ENCODE measurements at places on chromosomes 1 and 21.

- no peak for DNase-seq
These were observed 211.8 kb upstream of the PKN2 start for GRCh38 chr1:88472298-88472697.

DNA sequence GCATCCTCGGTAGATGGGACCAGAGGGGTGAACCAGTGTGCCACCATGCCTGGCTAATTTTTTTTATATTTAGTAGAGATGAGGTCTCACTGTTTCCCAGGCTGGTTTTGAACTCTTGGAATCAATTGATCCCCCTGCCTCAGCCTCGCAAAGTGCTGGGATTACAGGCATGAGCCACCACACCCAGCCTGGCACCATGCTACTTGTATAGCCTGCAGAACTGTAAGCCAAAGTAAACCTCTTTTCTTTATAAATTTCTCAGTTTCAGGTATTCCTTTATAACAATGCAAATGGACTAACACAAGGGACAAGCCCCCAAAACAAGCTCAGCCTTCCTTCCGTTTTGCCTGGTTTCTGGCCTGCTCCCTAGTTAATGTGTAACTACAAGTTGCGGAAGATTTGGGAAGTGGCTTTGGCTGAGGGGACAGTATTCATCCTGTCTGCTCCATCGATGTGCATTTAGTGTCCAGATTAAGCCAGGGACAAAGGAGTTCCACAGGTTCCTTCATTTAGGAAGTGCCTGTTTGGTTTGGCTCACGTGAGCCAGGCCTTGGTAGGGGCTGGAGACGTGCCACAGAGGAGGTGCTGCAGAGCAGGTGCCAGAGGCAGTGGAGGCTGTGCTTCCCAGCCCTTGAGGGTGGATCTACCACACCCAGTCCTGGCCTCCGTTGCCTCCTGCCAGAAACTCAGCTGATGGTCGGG, 4.4 kb downstream of the AVPR1B start:
- no peak for DNase-seq

GRCh38 chr1:78535286-78535685, 44.5 kb downstream of the PTGFR start:
- no peak for DNase-seq

DNA sequence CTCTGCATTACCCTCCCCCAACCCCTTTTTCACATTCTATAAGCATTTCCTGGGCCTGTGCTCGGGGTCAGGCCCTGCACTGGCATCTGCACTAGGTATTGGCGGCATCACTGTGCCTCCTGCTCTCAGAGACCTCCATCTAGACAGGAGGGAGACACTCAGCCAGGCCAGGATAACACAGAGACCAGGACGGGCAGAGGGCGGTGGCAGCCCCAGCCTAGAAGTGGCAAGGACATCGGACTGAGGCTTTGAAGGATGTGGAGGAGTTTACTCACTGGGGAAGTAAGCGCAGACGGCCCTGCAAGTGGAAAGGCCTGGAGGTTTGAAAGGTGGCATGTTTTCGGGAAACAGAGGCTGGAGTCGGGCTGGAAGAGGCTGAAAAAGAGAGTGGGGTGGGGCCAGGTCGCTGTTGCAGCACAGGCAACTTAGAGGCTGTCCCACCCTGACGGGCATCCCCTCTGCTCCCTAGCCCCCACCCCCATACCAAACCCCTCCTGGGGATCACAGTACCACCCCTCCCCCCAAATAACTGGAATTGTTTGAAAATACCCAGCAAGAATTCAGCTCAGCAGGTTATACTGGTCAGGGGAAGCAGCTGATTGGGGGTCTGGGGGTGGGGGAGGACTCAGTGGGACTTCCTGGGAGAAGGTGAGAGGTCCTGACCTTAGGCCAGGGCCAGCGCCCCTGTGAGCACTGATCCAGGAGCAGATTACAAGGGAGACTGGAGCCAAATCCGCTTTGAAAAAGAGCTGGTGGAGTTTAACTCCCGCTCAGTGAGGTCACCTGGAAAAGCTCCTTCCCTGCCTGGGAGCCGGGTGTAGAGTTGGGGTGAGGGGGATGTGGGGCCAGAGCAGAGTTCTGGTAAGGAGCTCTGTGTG, 121.8 kb upstream of the WNT4 start:
- DNase-seq, result no peak

- peak; percentile 94 for DNase-seq
These were observed 36.7 kb upstream of the THEM4 start for GRCh38 chr1:151945725-151946722.

DNA sequence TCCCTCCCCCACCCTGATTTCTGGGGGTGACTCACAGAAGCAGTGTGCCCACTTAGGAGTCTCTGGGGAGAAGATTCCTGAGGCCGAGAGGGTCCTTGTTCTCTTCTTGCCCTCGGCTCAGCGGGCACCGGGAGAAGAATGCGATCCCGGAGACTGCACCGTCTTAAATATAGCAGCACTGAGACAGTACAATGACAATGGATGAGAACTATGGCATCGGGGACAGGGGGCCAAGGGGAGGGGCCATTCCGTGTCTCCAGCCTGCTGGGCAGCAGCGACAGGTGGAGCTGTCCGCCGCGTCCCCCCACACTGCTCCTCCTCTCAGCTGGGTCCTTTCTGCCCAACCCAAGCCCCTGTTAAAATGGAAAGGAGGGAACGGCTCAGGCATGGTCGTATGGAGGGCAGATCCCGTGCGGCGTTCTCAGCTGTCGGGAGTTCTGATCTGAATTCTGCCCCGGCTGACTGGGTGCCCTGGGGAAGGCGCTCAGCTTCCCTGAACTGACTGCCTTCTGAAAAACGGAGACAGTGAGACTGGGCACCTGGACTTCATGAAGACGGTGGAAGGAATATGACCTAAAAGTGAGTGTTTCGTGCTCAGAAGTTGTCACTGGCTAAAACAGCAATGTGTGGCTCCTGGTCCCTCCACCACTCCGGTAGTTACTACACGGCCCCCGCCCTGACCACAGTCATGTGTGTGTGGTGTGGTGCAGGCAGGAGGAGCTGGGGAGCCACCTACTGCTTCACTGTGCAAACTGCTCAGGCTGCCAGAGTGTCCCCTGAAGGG, at the start of gene MYOM3:
MYOM3 (minus strand) TSS at position 140 of the 784 bp plus-strand sequence. CDS start 3,499 bp downstream, outside the sequence.
- DNase-seq, result peak; percentile 84

DNA sequence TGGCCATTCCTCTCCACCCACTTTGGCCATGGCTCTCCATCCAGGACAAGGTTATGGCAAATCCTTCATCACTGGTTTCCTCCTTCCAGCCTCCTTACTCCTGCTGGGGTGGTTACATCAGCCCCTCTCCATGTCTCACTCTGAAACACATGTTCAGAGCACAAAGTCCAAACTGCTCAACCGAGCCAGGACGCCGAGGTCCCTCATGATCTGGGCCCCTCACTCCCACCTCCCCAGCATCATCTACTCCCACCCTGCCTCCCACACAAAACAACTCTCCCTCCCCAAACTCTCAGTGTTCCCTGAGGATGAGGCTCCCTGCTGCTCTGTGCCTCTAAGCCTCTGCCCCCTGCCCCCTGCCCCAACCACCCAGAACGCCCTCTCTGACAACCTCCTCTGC, 33.3 kb upstream of the ZBTB40 start:
- DNase-seq, result no peak

DNA sequence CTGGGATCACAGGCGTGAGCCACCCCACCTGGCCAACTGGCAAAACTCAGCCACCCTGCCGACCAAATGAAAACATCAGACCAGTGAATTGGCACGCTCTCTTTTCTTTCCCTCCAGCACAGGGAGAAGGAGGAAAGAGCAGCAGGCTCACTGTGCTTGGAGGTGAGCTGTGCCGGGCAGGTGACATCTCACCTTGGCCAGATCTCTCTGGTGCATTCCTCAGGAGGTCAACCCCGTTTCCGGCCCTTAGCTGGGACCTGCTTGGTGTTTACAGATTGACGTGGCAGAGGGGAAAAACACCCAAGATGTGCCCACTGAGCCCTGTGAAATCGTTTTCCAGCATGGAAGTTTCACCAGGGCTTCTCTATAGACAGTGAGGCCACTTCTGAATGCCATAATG, 45.1 kb downstream of the TMEM51 start:
- DNase-seq, result no peak

GRCh38 chr1:27804791-27805190, 25.8 kb upstream of the PPP1R8 start:
- no peak for DNase-seq

DNA sequence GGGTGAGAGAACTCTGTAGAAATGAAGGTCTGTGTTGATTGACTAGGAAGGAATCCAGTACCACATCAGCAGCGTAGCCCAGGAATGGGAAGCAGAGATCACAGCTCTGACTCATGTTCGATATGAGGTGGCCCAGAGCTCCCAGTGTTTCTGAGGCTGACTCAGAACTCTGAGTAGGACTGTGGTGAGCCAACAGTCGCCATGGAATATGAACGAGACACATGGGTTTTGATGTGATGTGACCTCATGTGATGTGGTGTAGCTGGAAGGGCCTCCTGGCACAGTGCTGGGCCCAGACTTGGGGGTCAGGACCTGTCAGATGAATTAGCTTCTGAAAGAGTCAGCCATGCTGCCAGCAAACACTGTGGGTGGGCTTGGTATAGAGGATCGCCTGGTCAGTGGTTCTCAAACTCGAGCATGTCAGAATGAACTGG, 237.0 kb downstream of the MRPL39 start:
- peak; percentile 80 for DNase-seq

DNA sequence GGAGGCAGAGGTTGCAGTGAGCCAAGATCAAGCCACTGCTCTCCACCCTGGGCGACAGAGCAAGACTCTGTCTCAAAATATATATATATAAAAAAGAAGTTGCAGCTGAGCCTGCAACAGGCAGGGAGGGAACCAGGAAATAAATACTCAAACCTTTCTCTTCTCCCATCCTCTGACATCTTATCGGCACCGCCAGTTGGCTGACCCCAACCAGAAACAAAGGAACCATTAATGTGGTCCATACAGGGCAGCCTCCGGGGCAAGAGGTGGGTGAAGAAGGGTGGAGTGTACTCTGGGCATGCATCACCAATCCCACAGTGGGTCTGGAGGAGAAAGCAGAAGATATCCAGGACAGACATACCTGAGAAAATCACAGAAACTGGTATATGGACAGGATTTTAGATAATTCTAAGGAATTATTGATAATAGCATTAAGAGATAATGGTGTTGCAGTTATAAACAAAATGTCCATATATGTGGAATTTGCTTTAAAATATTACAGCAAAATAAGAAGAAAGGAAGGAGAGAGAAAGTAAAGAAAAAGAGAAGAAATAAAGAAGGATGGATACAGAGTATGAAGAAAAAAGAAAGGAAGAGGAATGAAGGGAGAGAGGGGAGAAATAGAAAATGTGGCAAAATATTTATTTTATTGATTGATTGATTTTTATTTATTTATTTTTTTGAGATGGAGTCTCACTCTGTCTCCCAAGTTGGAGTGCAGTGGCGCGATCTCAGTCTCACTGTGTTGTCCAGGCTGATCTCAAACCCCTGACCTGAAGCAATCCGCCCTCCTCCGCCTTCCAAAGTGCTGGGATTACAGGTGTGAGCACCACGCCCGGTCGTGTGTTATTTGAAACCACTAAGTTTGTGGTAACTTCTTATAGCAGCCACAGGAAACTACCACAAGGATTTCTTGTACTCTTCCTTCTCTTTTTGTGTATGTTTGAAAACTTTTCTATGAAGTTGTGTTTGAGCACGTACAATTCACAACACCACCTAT, 4.1 kb upstream of the PTAFR start:
- DNase-seq, result no peak

GRCh38 chr1:84350104-84350503, 48.2 kb upstream of the DNASE2B start:
- DNase-seq, result no peak

GRCh38 chr1:84603941-84604830, 29.9 kb upstream of the CTBS start:
- DNase-seq, result peak; percentile 98

DNA sequence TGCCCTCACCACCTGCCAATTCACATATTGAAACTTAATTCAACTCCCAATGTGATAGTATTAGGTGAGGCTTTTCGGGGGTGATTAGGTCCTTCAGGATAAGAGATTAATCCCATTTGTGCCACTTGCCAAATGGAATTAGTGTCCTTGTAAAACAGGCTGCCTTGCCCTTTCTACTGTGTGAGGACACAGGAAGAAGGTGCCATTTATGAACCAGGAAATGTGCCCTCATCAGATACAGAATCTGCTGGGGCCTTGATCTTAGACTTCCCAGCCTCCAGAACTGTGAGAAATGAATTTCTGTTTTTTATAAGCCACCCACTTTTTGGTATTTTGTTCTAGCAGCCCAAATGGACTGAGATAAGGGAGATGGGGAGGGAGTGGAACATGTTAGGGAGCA, 39.1 kb upstream of the AGL start:
- no peak for DNase-seq

GRCh38 chr1:100799954-100800612, 80.5 kb downstream of the VCAM1 start:
- no peak for DNase-seq

GRCh38 chr1:7264101-7264500, 478.8 kb downstream of the CAMTA1 start:
- no peak for DNase-seq

- DNase-seq, result peak; percentile 61
These were observed 90.0 kb downstream of the GRIK1 start for GRCh38 chr21:29849735-29850176.

- DNase-seq, result no peak
These were observed 18.4 kb upstream of the C1QA start for GRCh38 chr1:22618056-22618455.

GRCh38 chr1:11707621-11708276, 16.2 kb downstream of the DRAXIN start:
- no peak for DNase-seq

GRCh38 chr21:16084776-16085364, 355.1 kb downstream of the USP25 start:
- peak; percentile 35 for DNase-seq

DNA sequence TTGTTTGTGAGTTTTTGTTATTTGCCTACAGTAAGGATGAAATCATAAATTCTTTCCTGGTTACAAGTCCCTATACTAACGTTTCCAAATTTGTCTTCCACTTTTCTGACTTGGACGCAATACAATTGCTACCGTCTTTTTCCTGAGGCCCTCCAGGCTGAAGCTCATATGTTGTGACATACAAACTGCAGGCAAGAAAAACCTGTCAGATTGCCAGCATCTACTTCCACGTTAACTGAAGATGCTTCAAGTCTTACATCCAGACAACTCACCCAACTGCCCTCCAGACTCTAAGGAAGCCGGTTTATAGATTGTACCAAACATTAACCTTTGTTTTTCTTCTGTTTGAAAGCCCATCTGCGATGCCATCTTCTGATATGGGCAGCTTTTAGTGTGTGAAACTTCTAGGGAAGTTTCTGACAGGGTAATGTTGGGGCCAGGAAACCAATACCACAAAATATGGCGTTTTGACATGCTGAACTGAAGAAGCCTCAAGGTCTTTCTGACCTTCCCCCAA, 21.4 kb upstream of the RNF11 start:
- DNase-seq, result no peak

All from Daoy (cell line).